ENCODE measurements at places on chromosomes 16 and 17.

- no peak for DNase-seq
These were observed 9.5 kb downstream of the DLX4 start for GRCh38 chr17:49978501-49978900.

DNA sequence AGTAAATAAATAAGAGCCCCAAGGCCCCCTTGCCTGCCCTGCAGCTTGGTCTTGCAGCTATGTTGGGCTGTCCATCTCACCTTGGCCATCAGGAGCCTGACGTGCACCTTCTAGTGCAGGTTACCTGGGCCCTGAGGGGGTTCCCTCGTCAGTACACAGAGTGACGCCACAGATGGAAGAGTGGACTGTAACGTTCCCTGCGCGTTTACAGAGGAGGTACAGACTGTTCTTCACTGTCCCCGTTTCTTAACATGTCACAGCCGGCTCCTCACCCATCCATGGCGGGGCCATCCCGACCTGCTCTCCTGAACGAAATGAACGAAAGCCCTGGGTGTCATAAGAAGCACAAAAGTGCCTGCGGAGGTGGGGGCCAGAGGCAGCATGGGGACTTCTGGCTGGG is 15.9 kb upstream of the FASN start:
- no peak for DNase-seq

GRCh38 chr17:62965686-62966425 is at the start of gene TANC2:
TSS of gene TANC2 (plus strand) at chr17:62966235. CDS start at chr17:63009560, 43,325 bp downstream.
- peak; percentile 47 for DNase-seq

DNA sequence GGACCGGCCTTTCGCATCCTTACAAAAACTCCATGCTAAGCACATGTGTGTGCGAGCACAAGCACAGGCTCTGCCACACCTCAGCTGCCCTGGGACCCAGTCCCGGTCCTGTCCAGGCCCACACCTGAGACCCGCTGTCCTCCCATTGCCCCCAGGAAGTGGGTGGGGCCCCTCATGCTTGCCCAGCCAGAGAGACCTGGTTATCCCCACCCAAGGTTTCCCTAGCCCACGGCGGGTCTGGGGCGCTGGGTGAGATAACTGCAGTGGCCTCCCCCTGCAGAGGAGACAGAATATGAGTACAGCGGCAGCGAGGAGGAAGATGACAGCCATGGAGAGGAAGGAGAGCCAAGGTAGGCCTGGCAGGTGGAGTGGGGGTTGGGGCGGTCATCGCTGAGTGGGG is 12.5 kb upstream of the C17orf107 start:
- no peak for DNase-seq

- no peak for DNase-seq
These were observed 94.6 kb downstream of the EMP2 start for GRCh38 chr16:10485698-10486382.

- no peak for DNase-seq
These were observed 27.0 kb downstream of the CCR7 start for GRCh38 chr17:40538019-40538935.

DNA sequence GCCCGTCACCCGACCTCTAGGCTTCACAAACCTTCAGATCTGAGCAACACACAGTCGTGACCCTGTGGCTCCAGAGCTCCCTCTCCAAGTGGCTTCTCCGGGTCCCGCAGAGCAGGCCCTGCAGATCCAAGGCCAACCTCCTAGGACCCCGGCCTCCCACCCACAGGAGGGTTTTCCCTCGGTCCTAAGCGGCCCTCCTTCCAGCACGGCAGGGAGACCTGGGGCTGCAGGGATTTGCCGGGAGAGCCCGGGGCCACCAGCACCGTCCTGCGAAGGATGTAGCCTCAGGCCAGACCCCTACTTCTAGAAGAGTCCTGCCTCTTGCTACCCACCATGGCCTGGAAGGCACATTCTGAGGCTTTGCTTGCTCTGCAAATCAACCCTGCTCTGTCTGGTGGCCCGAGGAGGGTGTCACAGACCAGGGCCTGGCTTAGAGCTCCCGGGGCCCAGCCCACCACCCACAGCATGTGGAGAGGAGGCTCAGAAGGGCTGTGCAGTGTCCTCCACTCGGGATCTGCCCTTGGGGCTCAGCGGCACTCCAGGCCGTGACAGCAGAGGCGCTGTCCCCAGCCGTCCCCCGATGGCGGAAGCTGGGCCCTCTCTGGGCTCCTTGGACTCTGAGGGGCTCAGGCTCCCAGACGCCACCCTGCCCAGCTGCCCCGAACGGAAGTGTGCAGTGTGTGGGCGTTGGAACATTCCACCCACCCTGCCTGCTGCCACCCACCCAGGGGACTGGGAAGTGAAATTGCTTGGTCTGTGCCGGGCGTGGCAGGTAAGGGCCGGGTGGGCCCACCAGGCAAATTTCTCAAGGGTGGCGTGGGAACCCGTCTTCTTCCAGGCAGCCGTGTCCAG is 28.8 kb upstream of the ACSF3 start:
- no peak for DNase-seq

- no peak for DNase-seq
These were observed 6.6 kb downstream of the CDC42EP4 start for GRCh38 chr17:73304971-73305812.

DNA sequence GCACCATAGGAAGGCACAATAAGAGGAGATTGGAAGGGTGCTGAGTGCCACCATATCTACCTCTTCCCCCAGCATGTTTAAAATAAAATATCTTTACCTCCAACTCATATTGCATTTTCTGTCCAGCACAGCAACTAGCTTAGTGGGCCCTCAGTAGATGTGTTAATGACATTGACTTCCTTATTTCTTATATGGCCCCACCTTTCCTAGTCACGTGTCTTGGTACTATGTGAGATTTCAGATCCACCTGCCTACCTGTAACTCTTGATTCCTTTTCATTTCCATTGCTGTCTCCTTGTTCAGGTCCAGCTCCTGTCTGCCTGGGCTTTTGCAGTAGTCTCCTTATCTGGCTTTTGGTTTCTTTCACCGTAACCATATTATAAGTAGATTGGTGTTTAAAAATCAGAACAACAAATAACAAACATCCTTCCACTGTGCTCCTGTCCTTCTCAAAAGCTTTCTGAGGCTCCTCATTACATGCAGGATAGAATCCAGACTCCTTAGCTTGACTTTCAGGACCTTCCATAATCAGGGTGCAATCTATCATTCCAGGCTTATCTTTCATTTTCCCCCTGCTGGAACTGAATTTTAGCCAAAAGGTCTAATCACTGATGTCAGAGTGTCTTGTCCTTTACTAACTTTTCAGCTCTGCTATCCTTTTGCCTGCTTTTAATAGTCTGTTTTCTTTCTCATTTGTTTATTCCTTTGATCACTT is 71.3 kb downstream of the FTO start:
- DNase-seq, result no peak

DNA sequence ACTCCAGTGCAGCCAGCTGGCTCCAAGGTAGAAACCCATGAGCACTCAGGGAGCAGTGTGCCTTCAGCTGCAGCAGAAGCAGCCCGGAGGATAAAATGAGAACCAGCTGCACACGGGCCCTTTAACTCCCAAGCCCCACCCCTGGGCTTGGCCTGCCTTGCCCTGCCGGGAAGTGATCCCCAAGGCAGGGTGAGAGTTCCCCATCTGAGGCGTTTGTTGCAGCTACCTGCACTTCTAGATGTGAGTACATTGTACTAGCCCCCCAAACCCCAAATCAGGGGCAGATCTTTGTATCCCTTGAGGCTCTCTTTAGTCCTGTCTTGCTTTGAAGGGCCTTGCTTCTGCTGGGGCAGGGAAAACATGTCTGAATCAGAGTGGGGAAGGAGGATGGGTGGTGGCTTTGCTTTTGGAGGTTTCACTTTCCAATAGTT is at the start of gene MVP:
TSS of gene MVP (plus strand) at position 192 of the 431 bp plus-strand sequence. CDS start 10,088 bp downstream, outside the sequence.
- no peak for DNase-seq

GRCh38 chr17:78344666-78345065 is 15.2 kb downstream of the SOCS3 start:
- no peak for DNase-seq

DNA sequence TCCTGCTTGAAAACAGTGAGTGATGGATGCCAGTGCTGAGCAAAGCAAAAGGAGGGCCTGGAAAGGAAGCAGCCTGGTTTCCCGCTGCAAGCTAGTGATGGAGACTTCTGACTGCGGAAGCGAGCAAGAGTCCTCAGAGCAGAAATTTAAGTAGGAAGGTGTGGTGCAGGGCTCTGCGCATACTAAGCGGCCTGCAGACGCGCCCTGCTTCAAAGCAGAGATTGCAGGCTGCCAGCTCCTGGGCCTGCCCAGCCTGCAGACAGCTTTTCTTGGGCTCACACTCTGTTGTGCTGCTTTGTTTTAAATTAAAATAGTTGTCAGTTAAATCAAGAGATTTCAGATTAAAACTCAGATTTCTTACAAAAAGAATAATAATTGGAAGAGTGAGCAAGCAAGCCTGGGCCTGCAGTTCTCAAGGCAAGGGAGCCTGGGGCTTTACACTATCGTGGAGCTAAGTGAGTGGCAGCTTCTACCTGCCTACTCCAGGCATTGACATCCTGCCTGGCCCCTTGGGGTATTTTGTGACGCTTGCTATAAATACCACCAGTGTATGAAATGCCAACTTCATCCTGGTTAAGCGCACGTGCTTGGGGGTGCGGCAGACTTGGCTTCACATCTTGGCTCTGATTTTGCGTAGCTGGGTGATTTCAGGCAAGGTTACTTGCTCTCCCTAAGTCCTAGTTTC is 237.3 kb downstream of the XYLT1 start:
- no peak for DNase-seq

DNA sequence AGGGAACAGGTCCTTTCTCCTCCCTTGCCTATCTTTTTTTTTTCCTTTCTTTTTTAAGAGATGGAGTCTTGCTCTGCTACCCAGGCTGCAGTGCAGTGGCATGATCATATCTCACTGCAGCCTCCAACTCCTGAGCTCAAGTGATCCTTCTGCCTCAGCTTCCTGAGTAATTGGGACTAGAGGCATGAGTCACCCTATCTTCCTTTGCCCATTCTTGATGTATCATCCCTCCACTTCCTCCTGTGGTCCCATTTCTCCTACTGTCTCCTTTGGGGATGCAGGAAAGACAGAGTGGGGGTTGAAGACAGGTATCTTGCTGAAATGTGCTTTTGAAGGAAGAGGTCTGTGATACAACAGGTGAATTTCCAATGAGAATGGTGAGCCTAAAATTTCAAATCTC is 5.5 kb downstream of the MYO19 start:
- no peak for DNase-seq

All from iPS DF 6.9 (cell line).